Memory B cell (primary cell): ENCODE measurements at places on chromosomes 11 and 22.

DNA sequence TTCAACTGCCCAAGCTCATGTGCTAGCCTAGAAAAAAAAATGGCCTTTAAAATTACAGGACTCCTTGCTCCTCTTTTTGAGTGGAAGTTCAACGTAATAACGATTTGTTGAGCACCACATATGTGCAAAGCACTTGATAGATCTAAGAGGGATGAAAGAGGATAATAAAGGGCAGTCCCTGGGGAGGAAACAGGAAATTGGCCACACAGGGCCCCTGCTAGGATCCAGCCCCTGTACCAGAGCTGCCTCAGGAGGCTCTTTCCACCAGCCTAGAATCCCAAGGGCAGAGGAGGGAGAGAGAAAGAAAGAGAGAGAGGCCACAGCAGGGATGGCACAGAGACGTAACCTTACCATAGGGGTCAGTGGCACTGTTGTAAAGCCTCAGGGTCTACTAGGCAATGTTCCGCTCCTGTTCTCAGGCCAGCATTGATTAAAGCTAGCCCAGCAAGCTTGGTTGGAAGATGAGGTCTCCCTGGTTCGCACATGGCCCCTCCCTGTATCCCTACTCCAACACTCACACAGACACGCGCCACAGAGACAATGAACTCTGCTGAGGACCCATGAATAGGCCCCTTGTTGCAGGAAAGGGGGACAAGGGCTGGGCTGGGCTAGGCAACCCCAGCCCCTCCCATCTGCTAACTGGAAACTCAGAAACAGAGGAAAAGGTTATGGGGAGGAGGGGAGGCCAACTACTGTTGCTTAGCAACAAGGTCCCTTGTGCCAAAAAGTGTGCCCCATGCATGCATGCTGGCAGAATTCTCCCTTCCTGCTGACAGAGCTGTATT, at the start of gene TMPRSS5:
Gene TMPRSS5, minus strand, starts transcription at position 438 of the 785 bp plus-strand sequence. Its CDS starts 84 bp downstream, at position 354.
- no peaks in the 10 kb centered on the region for H3K27me3 ChIP-seq
- no peak within 1 kb of the TSS for H3K27ac ChIP-seq
- no peak for DNase-seq
- H3K4me3 ChIP-seq, result no peak within 1 kb of the TSS
- H3K4me1 ChIP-seq, result no peaks in the 10 kb centered on the region
- peaks cover 35% of the 10 kb centered on the region for H3K36me3 ChIP-seq

- no peak for DNase-seq
- peaks cover 11% of the 10 kb centered on the region for H3K4me1 ChIP-seq
- H3K27me3 ChIP-seq, result no peaks in the 10 kb centered on the region
- H3K27ac ChIP-seq, result no peak overlapping the region
- no peak overlapping the region for H3K4me3 ChIP-seq
Observed at GRCh38 chr11:66006891-66007176, 4.5 kb downstream of the BANF1 start.

- H3K27me3 ChIP-seq, result no peaks in the 10 kb centered on the region
- no peak overlapping the region for H3K27ac ChIP-seq
Observed at GRCh38 chr11:9834291-9834690, 170.4 kb downstream of the SWAP70 start.

- H3K4me1 ChIP-seq, result peaks cover 4% of the 10 kb centered on the region
- no peak overlapping the region for H3K27ac ChIP-seq
- no peak overlapping the region for H3K4me3 ChIP-seq
- DNase-seq, result no peak
- H3K36me3 ChIP-seq, result no peaks in the 10 kb centered on the region
- peaks cover 3% of the 10 kb centered on the region for H3K27me3 ChIP-seq
Observed at GRCh38 chr11:27710536-27710935, 10.3 kb upstream of the BDNF start.

- no peak overlapping the region for H3K27ac ChIP-seq
- DNase-seq, result no peak
- no peak overlapping the region for H3K4me3 ChIP-seq
- H3K4me1 ChIP-seq, result no peaks in the 10 kb centered on the region
- no peaks in the 10 kb centered on the region for H3K27me3 ChIP-seq
Observed at GRCh38 chr11:118988280-118988679, 9.7 kb upstream of the CENATAC start.

- DNase-seq, result no peak
- peaks cover 5% of the 10 kb centered on the region for H3K4me1 ChIP-seq
- no peaks in the 10 kb centered on the region for H3K27me3 ChIP-seq
Observed at GRCh38 chr11:70323806-70324205, 53.3 kb downstream of the PPFIA1 start.

DNA sequence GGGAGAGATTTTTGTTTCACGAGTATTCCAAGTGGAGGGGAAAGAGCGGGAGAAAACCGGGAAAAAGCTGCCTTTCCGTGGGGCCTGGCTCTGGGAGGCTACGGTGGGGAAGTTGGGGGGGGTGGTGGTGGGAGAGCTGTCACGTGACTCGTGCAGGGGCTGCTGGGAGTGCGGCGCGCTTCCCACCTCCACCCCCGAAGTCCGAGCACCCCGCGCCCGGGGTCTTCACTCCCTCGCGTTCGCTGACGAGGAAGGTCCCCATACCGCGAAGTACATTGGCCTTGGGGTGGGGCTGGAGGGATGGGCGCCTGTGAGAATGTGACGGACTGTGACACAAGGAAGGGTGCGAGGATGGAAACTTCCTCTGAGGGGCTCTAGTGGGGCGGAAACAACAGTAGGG, at the start of gene TEX12:
Gene TEX12, plus strand, starts transcription at position 228 of the 400 bp plus-strand sequence. CDS start 1,897 bp downstream, outside the sequence.
- no peak within 1 kb of the TSS for H3K4me3 ChIP-seq
- H3K36me3 ChIP-seq, result peaks cover 6% of the 10 kb centered on the region
- H3K27me3 ChIP-seq, result peaks cover 5% of the 10 kb centered on the region
- no peak within 1 kb of the TSS for H3K27ac ChIP-seq
- peaks cover 3% of the 10 kb centered on the region for H3K4me1 ChIP-seq

DNA sequence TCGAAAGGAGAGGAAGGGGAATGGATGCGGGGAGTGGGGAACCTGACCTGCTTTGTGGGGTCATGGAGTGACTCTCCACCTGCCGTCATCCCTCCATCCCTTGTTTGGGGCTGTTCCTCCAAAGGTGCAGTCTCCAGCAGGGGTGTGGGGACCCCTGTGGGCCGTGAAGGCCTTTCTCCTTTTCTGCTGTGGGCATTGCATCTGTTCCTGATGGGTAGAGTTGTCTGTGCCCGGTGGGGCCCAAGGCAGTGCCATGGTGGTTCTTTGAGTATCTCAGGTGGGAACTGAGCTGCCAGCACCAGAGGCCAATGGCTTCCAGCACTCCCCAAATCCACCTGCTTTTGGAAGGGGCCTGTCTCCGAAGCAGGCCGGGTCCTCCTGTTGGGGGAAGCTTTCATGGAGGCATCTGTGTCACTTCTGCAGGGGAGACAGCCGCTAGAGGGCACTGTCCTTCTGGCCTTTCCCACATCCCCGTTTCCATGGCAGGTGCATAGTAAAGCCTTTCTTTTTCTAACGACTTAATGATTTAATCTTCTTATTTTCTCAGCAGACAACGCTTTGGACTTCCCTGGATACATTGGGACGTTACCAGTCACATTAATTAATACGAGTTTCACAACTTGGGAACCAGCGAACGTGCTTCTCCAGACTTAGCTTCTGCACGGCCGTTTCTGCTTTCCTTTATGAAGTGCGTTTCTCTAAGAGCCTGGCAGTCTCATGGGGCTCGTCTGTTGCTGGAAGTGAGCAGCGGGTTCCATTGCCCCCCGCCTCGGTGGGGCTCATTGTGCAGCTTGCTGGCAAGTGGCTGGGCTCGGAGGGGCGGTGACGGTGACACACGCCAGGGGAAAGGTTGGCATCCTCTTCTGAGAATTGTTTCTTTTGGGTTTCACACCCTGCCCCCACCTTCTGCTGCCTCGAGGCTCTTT, 57.1 kb downstream of the PARVB start:
- peaks cover 9% of the 10 kb centered on the region for H3K36me3 ChIP-seq
- H3K27me3 ChIP-seq, result no peaks in the 10 kb centered on the region
- peak; percentile 65 for DNase-seq
- H3K27ac ChIP-seq, result no peak overlapping the region

DNA sequence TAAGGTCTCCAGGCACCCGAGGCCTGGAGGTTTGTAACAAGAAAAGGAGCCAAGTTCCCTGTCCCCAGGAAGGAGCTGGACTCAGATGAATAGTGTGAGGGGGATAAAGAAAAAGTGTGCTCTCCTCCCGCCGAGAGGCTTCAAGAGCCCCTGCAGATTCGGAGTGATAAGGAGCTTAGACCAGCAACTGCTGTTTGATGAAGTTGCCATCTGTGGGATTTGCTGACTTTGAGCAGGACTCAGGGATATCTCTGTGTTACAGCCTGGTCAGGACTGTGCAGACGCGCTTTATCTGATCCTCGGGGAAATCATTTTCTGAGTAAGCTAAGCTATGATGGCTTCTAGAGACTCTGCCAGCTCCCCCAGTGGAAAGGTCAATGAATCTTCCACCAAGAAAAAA, 1017.0 kb downstream of the TBC1D22A start:
- DNase-seq, result no peak
- no peaks in the 10 kb centered on the region for H3K4me1 ChIP-seq
- H3K4me3 ChIP-seq, result no peak overlapping the region
- H3K27me3 ChIP-seq, result peaks cover 9% of the 10 kb centered on the region

- H3K27me3 ChIP-seq, result peaks cover 7% of the 10 kb centered on the region
- peaks cover 1% of the 10 kb centered on the region for H3K36me3 ChIP-seq
- peaks cover 2% of the 10 kb centered on the region for H3K4me1 ChIP-seq
- no peak overlapping the region for H3K4me3 ChIP-seq
- no peak for DNase-seq
Observed at GRCh38 chr11:64499261-64500004, 91.6 kb upstream of the SLC22A12 start.

DNA sequence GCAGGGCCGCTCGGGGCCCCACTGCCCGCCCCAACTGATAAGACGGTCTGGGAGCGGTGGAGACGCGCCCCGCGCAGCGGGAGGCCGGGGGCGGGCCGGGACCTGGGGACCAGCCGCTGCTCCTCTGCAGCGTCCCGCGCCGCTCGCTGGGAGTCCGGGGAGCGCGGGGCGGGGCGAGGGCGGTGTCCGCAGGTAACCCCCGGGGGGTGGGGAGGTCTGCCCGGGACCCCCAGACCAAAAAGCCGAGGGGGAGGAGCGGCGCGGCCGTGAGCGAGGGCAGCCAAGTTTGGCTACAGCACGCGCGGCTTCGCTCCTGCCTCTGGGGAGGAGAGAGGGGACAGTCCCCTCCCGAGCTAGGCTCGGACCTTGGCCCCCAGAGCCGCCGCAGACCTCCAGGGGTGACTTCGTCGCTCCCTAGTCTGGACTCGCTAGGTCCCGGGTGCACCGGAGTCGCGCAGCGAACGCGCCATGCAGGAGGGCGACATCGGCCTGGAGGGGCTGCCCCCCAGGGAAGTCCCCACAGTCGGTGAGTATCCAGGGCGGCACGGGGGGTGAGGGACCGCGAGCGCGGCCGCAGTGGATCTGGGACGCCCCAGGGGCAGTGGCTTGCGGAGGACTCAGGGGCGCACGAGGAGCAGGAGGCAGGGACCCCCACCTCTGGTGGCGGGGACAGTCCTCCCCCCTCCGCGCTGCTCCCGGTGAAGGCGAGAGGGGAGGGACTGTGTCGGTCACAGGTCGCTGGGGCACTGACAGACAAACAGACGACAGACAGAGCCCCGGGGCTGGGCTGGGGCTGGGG, 92.3 kb upstream of the ANO1 start:
- no peaks in the 10 kb centered on the region for H3K36me3 ChIP-seq
- DNase-seq, result no peak
- H3K27ac ChIP-seq, result no peak overlapping the region
- no peaks in the 10 kb centered on the region for H3K4me1 ChIP-seq
- H3K27me3 ChIP-seq, result peaks cover 22% of the 10 kb centered on the region
- no peak overlapping the region for H3K4me3 ChIP-seq

GRCh38 chr11:65592858-65593517, 2.6 kb downstream of the KCNK7 start:
- no peak overlapping the region for H3K27ac ChIP-seq
- no peak overlapping the region for H3K4me3 ChIP-seq
- DNase-seq, result no peak
- H3K4me1 ChIP-seq, result peaks cover 24% of the 10 kb centered on the region

DNA sequence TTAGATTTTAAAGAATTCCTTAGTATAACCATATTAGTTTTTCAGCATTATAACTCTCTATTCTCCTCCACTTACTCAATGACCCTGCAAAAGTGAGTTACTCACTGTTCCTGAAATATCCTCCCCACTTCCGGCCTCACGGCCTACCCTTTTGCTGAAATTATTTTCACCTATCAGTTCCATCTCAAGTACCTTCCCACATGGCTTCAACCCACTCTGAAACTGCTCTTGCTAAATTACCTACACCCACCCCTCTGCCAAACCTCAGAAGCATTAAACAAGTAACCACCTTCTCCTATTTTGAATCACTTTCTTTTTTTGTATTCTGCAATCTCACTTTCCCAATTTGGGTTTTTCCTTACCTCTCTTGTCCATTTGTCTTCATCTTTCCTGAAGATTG, 37.7 kb downstream of the OR5P2 start:
- H3K4me1 ChIP-seq, result peaks cover 3% of the 10 kb centered on the region
- peaks cover 5% of the 10 kb centered on the region for H3K27me3 ChIP-seq
- H3K36me3 ChIP-seq, result no peaks in the 10 kb centered on the region
- H3K4me3 ChIP-seq, result no peak overlapping the region
- no peak for DNase-seq

DNA sequence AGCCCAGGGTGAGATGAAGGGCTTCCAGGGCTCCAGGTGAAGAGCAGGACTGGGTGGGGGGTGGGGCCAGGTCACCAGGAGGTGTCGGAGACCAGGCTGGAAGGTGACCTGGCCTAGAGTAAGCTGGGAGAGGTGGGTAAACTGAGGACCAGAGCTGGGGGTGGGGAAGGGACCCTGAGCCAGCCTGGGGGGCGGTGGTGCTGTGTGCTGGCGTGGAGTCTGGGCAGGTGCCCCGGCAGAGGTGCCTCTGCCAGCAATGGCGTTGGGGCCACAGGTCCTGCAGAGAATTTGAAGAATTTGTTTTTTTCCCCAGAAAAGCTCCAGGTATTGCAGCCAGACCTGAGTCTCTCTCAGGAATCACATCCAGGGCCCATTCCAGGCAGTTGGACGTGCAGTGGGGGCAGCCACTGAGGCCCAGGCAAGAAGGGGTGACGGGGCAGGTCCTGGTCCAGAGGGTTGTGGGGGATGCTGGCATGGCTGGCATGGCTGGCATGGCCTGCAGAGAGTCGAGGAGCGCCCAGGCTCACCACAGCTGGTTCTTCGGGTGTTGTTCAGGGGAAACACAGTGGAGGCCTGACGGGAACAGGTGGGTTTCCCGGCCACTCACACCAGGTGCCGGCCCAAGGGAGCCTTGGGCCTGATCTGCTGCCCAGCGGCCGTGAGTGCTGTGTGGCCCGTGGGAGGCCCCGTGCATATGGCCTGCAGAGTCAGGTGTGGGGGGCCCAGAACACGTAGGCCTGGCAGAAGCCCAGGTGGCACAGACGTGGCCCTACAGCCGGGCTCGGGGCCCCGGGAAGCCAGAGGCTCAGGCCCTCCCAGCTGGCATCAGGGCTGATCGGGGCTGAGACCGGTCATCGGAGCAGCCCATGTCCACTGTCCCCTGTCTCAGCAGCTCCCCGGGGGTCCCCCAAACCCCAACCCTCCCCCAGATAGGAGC, 6.4 kb upstream of the MUC6 start:
- H3K36me3 ChIP-seq, result no peaks in the 10 kb centered on the region
- H3K4me1 ChIP-seq, result no peaks in the 10 kb centered on the region
- no peak overlapping the region for H3K4me3 ChIP-seq
- DNase-seq, result no peak
- peaks cover 16% of the 10 kb centered on the region for H3K27me3 ChIP-seq
- H3K27ac ChIP-seq, result no peak overlapping the region

GRCh38 chr22:37053310-37054055, 1.9 kb downstream of the KCTD17 start:
- peak overlapping the region; percentile 53 for H3K27ac ChIP-seq
- peak overlapping the region; percentile 54 for H3K4me3 ChIP-seq
- no peak for DNase-seq
- peaks cover 8% of the 10 kb centered on the region for H3K36me3 ChIP-seq
- H3K27me3 ChIP-seq, result no peaks in the 10 kb centered on the region
